ENCODE measurements at places on chromosomes 2 and 18.
A peak's percentile ranks its signal among the peaks of the same experiment; 100 is the strongest.

- no peak for DNase-seq
These were observed 89.9 kb downstream of the AP1S3 start for GRCh38 chr2:223747392-223748042.

- peak; percentile 57 for DNase-seq
These were observed 101.2 kb downstream of the CDK15 start for GRCh38 chr2:201907563-201907881.

GRCh38 chr2:52405980-52406379, 1361.6 kb upstream of the CHAC2 start:
- DNase-seq = no peak

GRCh38 chr18:3400567-3401296, 49.2 kb upstream of the TGIF1 start:
- no peak for DNase-seq

GRCh38 chr2:65431421-65432226, 775 bp downstream of the SPRED2 start:
- no peak for DNase-seq

DNA sequence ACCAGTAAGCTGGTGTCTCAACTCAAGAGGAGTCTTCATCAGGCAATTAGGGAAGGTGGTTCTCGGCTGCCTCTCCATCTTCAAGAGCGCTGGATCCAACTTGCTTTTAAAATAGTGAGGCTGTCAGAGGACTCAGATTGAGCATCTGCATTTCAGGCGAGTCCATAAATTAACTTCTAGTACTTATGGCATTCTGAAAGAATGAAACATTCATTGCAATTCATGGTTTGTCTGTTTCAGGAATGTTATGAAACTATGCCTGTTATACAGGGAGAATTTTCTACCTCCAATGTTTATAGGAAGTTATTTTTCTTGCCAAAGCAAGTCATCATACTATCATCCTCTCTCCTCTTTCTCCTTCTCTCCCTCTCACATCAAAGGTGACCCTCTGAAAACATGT, 883.2 kb downstream of the SLC4A3 start:
- no peak for DNase-seq

- DNase-seq = peak; percentile 74
These were observed 234.1 kb upstream of the ID2 start for GRCh38 chr2:8447610-8448221.
